Activated CD8-positive, alpha-beta T cell treated with anti-CD3 and anti-CD28 coated beads, Interleukin-2, amount 10 ng/mL, durations not matched to agents 7 days and 5 days (primary cell): ENCODE measurements at places on chromosomes 7 and 10. TPM values are rescaled to one million over a fixed set of nuclear protein-coding genes. Genes with fewer than 3 reads are reported as not detected.

AEBP1 gene
- 13.0 TPM for total RNA-seq

LIPJ gene
- not detected for total RNA-seq

GRCh38 chr10:77160679-77161078 lies 476.9 kb downstream of the KCNMA1 start:
- DNase-seq = no peak
- H3K4me3 ChIP-seq = no peak overlapping the region
- peaks cover 20% of the 10 kb centered on the region for H3K27me3 ChIP-seq
- no peaks in the 10 kb centered on the region for H3K4me1 ChIP-seq

GRCh38 chr7:31811650-31812461 lies 124.8 kb downstream of the PPP1R17 start:
- no peak overlapping the region for H3K27ac ChIP-seq
- no peaks in the 10 kb centered on the region for H3K27me3 ChIP-seq
- no peaks in the 10 kb centered on the region for H3K36me3 ChIP-seq
- DNase-seq = no peak
- no peaks in the 10 kb centered on the region for H3K4me1 ChIP-seq

DNA sequence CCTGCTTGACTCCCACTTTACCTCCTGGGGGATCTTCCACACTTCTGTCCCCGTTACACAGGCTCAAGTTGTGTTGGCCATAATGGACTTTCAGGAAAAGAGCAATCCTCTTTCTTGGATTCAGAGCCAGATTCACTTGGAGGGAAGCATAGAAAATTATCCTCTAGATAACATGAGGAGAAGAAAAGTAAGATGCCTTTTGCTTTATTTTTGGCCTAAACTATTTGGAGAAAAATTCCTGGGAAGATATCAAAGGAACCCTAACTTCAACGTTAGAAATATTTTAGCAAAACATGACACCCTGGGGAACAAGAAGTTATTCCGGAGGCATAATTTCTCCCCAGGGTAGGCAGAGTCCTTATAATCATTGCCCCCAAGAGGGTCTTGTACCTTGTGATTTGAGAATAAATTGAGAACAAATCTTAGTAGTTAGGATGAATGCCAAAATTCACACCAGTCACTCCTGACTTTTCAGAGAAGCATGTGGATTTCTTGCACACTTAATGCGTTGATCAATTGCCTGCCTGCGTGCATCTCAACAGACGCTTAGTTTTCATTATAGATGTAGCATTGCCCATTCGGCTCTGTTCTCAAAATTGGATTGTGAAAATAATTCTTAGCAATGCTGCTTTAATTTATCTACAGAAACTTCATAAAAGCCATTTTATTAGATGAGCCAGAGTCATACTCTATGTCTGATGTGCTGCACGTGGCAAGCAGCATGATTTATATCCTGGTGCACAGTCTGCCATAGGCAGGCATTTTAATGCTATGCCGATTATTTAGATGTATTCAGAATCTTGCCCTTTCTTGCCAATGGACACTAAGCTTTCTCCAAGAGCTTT lies 224.4 kb downstream of the C7orf25 start:
- H3K27ac ChIP-seq = no peak overlapping the region
- H3K4me3 ChIP-seq = no peak overlapping the region
- no peaks in the 10 kb centered on the region for H3K27me3 ChIP-seq
- no peaks in the 10 kb centered on the region for H3K36me3 ChIP-seq
- H3K4me1 ChIP-seq = no peaks in the 10 kb centered on the region
- no peak for DNase-seq

TLL2 gene
- total RNA-seq = not detected

CNNM1 gene
- 0.13 TPM for total RNA-seq

METTL27 gene
- total RNA-seq = not detected

- no peaks in the 10 kb centered on the region for H3K36me3 ChIP-seq
- no peaks in the 10 kb centered on the region for H3K4me1 ChIP-seq
- H3K4me3 ChIP-seq = no peak overlapping the region
- no peaks in the 10 kb centered on the region for H3K27me3 ChIP-seq
- no peak for DNase-seq
These were observed 272.1 kb downstream of the BMPER start for GRCh38 chr7:34177476-34177875.

DNA sequence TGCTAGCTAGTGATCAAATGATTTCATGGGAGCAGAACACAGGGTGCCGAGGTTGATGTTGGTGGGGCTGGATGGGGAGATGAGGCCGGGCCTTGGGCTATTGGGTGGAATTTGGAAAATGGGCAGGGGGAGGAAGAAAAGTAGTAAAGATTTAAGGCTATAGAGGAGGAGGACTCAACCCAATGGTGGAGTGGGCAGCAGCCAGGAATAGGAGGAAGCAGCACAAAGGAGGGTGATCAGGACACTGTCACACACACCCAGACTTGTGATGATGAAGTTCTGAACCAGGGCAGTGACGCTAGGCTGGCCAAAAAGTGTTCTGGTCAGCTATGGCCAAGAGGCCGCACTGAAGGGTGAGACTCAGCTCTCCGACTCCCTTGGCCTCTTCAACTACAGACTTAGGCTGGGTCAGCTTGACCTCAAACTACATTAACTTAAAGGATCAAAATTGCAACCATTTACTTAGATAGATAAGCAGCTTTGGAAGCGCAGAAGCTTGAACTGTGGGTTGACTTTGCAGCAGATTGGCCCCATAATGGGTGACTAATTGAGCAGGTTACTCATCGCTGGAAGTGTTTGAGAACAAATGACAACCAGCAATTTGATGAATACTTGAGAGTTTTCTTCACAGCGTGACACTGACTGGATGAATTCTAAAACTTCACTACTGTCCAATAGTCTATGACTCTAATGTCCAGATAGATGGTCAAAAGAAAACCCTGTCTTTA lies 29.4 kb upstream of the GPR26 start:
- H3K4me1 ChIP-seq = no peaks in the 10 kb centered on the region
- no peaks in the 10 kb centered on the region for H3K36me3 ChIP-seq
- DNase-seq = no peak
- H3K4me3 ChIP-seq = no peak overlapping the region
- H3K27ac ChIP-seq = no peak overlapping the region

GRCh38 chr10:130137090-130137448 lies 878 bp downstream of the GLRX3 start:
- H3K27me3 ChIP-seq = peaks cover 11% of the 10 kb centered on the region
- H3K27ac ChIP-seq = peak overlapping the region; percentile 84
- peaks cover 25% of the 10 kb centered on the region for H3K36me3 ChIP-seq
- peak; percentile 35 for DNase-seq
- H3K4me3 ChIP-seq = peak overlapping the region; percentile 87
- H3K4me1 ChIP-seq = peaks cover 58% of the 10 kb centered on the region

HYAL4 gene
- not detected for total RNA-seq

NEUROG3 gene
- total RNA-seq = not detected

DNA sequence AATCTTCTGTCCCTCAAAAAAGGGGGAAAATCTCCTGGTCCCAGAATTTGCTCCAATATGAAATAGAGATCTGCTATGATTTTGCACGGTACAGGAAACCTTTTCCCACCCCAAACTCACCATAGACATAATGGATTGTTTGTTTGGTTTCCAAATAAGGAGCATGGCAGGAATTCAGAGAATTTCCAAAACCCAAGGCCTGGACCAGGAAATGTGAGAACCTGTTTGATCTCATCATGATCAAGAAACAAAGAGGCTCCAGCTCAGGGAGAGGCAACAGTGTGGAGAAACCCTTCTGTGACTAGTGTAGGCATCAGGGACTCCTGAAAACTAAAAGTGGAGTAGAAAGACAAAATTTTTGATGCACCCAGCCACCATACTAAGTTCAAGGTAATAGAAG lies 1548.1 kb upstream of the LRRTM3 start:
- H3K36me3 ChIP-seq = no peaks in the 10 kb centered on the region
- DNase-seq = no peak
- no peak overlapping the region for H3K4me3 ChIP-seq
- no peak overlapping the region for H3K27ac ChIP-seq
- H3K4me1 ChIP-seq = no peaks in the 10 kb centered on the region

GRCh38 chr7:93566876-93567275 lies 7.6 kb downstream of the CALCR start:
- H3K4me1 ChIP-seq = no peaks in the 10 kb centered on the region
- H3K27me3 ChIP-seq = peaks cover 5% of the 10 kb centered on the region
- no peak overlapping the region for H3K27ac ChIP-seq

DNA sequence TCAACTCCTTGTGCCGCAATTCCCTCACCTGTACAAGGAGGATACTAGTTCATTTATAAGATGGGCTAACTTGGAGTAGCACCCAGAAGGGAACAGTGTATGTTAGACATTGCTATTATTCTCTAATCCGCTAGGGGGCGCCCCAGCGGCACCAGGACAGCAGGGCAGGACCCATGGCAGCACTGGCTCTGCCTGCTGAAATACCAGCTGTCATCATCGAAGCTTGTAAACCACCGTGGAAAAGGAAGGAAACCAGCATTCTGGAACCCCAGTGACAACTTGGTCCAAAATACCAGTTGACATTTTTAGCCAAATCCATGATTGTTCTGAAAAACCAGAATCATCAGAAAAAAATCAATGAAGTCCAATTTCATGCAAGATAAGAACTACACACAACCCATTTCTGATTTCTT lies 134.4 kb downstream of the ITGA8 start:
- H3K27me3 ChIP-seq = no peaks in the 10 kb centered on the region
- H3K27ac ChIP-seq = no peak overlapping the region
- no peaks in the 10 kb centered on the region for H3K4me1 ChIP-seq
- no peak overlapping the region for H3K4me3 ChIP-seq
- H3K36me3 ChIP-seq = no peaks in the 10 kb centered on the region

- no peak overlapping the region for H3K27ac ChIP-seq
- peaks cover 14% of the 10 kb centered on the region for H3K4me1 ChIP-seq
- DNase-seq = no peak
- H3K4me3 ChIP-seq = no peak overlapping the region
- H3K36me3 ChIP-seq = peaks cover 4% of the 10 kb centered on the region
These were observed 113.6 kb downstream of the GRK5 start for GRCh38 chr10:119320981-119321380.

GDF10 gene
- total RNA-seq = not detected

- peaks cover 27% of the 10 kb centered on the region for H3K4me1 ChIP-seq
- no peaks in the 10 kb centered on the region for H3K36me3 ChIP-seq
- H3K27ac ChIP-seq = no peak overlapping the region
- DNase-seq = no peak
- H3K27me3 ChIP-seq = peaks cover 37% of the 10 kb centered on the region
These were observed 130.5 kb downstream of the KLF6 start for GRCh38 chr10:3654496-3654895.

GRCh38 chr10:23150091-23150490 lies 42.0 kb upstream of the PTF1A start:
- no peak overlapping the region for H3K27ac ChIP-seq
- H3K36me3 ChIP-seq = no peaks in the 10 kb centered on the region
- H3K4me3 ChIP-seq = no peak overlapping the region
- H3K27me3 ChIP-seq = peaks cover 4% of the 10 kb centered on the region
- no peaks in the 10 kb centered on the region for H3K4me1 ChIP-seq
- no peak for DNase-seq

GSAP gene
- total RNA-seq = 3.9 TPM

- H3K27ac ChIP-seq = no peak overlapping the region
- no peaks in the 10 kb centered on the region for H3K27me3 ChIP-seq
- no peaks in the 10 kb centered on the region for H3K36me3 ChIP-seq
- H3K4me3 ChIP-seq = no peak overlapping the region
These were observed 403.7 kb downstream of the GALNT17 start for GRCh38 chr7:71535616-71536015.

- H3K27ac ChIP-seq = no peak overlapping the region
- H3K4me1 ChIP-seq = peaks cover 10% of the 10 kb centered on the region
- H3K4me3 ChIP-seq = no peak overlapping the region
- no peaks in the 10 kb centered on the region for H3K36me3 ChIP-seq
- H3K27me3 ChIP-seq = peaks cover 16% of the 10 kb centered on the region
These were observed 103.0 kb downstream of the TCF7L2 start for GRCh38 chr10:113053091-113053490.

ELMO1 gene
- total RNA-seq = 64.0 TPM

SPDYE11 gene
- total RNA-seq = not detected

PROSER2 gene
- 0.29 TPM for total RNA-seq

- no peaks in the 10 kb centered on the region for H3K36me3 ChIP-seq
- peaks cover 59% of the 10 kb centered on the region for H3K27me3 ChIP-seq
- no peak overlapping the region for H3K27ac ChIP-seq
- DNase-seq = no peak
These were observed 12.5 kb upstream of the NKX2-3 start for GRCh38 chr10:99520040-99520846.

GRCh38 chr7:55572378-55573233 lies at the start of gene VOPP1:
TSS of gene VOPP1 (minus strand) at chr7:55572502. CDS start at chr7:55572324, 178 bp downstream.
- peak within 1 kb of the TSS; percentile 91 for H3K4me3 ChIP-seq
- peaks cover 66% of the 10 kb centered on the region for H3K4me1 ChIP-seq
- H3K27ac ChIP-seq = peak within 1 kb of the TSS; percentile 89
- peaks cover 6% of the 10 kb centered on the region for H3K36me3 ChIP-seq

- no peak overlapping the region for H3K4me3 ChIP-seq
- no peaks in the 10 kb centered on the region for H3K36me3 ChIP-seq
- no peaks in the 10 kb centered on the region for H3K27me3 ChIP-seq
- DNase-seq = no peak
These were observed 373.1 kb downstream of the THSD7A start for GRCh38 chr7:11458736-11459483.

DNA sequence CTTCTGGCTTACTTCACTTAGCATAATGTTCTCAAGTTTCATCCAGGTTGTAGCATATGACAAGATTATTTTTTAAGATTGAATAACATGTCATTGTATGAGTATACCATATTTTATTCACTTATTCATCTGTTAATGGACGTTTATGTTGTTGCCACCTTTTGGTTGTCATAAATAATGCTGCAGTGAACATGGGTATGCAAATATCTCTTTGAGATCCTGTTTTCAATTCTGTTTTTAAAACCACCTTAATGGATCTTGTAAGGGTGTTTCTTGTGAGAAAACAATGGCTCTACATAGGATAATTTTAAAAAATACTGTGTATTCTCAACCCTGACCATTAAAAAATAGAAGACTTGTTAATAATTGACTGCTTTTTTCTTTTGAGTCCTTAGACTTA lies 290.7 kb upstream of the TMEM229A start:
- H3K36me3 ChIP-seq = no peaks in the 10 kb centered on the region
- no peak overlapping the region for H3K4me3 ChIP-seq
- DNase-seq = no peak
- H3K27ac ChIP-seq = no peak overlapping the region
- H3K4me1 ChIP-seq = no peaks in the 10 kb centered on the region

ZNF485 gene
- 4.8 TPM for total RNA-seq

DNA sequence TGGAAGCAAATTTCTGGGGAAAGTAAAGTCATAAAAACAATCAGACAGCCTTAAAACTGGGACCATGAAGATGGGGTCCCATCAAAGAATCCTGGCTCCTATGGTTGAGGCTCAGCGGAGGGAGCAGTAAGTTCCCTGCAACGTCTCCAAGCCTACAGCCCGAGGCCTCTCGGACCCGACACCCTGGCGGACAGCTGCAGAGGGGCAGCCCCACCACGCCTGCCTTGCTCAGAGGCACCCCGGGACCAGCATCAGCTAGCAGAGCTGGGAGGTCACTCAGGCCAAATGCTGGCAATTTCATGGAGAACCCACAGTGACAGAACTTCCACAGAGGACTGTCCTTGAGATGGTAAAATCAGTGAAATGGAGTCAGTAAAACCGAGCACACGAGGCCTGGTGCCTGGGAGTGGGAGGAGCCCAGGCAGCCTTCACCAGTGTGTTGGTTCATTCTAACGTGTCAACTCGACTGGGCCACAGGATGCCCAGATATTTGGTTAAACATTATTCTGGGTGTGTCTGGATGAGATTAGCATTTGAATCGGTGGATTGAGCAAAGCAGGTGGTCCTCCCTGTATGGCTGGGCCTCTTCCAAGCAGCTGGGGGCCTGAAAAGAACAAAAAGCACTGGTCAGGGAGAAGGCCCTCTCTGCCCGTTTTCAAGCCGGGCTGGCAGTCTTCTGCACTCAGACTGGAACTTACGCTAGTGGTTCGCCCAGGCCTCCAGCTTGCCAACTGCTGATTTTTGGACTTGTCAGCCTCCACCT lies 96.2 kb upstream of the INSIG1 start:
- peaks cover 25% of the 10 kb centered on the region for H3K4me1 ChIP-seq
- peak overlapping the region; percentile 2 for H3K27ac ChIP-seq
- no peak overlapping the region for H3K4me3 ChIP-seq
- DNase-seq = no peak
- no peaks in the 10 kb centered on the region for H3K27me3 ChIP-seq
